ENCODE measurements at places on chromosomes 5 and 9. TPM values are rescaled to one million over a fixed set of nuclear protein-coding genes. Genes with fewer than 3 reads are reported as not detected.

The UGT3A2 gene
- total RNA-seq = not detected

The TAF11L10 gene
- not detected for total RNA-seq

The OR13C9 gene
- total RNA-seq = not detected

The SH3RF2 gene
- total RNA-seq = 58.6 TPM

The SLC34A3 gene
- 0.38 TPM for total RNA-seq

The FRRS1L gene
- 0.12 TPM for total RNA-seq

The ZNF354C gene
- 0.80 TPM for total RNA-seq

The NFIB gene
- total RNA-seq = 25.9 TPM

- H3K4me1 ChIP-seq = no peaks in the 10 kb centered on the region
- H3K36me3 ChIP-seq = no peaks in the 10 kb centered on the region
- no peaks in the 10 kb centered on the region for H3K27me3 ChIP-seq
- no peak for DNase-seq
Measured at GRCh38 chr9:83598487-83598886, 24.5 kb upstream of the IDNK start.

DNA sequence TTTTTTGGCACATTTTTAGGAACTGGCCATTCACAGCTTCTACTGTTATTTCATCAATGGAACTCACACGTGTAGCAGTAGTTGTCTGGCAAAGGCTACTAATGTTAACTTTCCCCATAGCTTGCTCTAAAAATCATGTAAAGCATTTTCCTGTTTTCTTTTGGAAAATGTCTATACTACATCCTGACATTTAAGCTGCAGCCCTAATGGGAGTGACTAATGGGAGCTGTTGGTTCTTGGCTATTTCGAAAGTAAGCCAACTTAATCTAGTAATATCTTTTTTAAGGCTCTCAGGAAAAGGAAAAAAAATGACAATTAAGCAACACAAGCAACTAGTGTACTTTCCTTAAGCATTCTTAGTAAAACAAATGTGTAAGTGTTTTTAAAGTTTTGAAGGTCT, 169.2 kb downstream of the SLC12A2 start:
- no peak for DNase-seq
- H3K4me3 ChIP-seq = no peak overlapping the region
- no peaks in the 10 kb centered on the region for H3K27me3 ChIP-seq
- H3K27ac ChIP-seq = no peak overlapping the region
- H3K36me3 ChIP-seq = no peaks in the 10 kb centered on the region
- no peaks in the 10 kb centered on the region for H3K4me1 ChIP-seq

DNA sequence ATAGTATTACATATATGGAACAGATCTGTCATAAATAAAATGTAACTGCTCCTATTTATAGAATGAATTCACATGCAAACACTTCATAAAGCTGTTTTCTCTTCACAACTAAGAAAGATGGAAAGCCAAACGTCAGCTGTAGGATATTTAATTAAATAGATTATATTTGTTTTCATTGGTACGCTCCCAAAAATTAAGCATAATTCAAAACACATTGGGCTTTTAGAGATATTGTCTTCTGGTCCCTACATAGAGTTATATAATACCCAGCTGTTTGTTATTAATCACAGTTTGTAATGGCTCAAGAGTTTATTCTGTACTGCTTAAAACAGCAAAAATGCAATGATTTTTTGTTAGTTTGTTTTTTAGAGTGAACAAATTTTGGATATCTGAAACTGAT, 61.2 kb downstream of the MRPS30 start:
- DNase-seq = no peak
- H3K4me3 ChIP-seq = no peak overlapping the region
- H3K4me1 ChIP-seq = no peaks in the 10 kb centered on the region
- no peak overlapping the region for H3K27ac ChIP-seq

DNA sequence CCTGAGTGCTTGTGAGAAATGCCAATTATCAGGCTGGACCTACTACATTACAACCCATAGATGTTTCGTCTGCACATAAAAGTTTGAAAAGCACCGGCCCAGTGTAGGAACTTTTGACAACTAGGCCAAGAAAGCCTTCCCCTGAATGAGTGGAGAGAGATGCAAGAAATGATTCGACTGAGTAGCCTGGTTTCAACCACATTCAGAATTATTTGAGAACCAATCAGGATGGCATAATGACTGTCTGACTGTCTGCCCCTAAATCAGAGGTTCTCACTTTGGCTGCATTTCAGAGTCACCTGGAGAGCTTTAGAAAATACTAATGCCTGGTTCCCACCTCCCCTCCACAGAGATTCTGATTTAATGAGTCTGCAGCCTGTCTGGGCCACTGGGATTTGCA, 61.1 kb downstream of the FRMD3 start:
- no peaks in the 10 kb centered on the region for H3K36me3 ChIP-seq
- H3K4me1 ChIP-seq = no peaks in the 10 kb centered on the region
- no peaks in the 10 kb centered on the region for H3K27me3 ChIP-seq
- no peak overlapping the region for H3K4me3 ChIP-seq
- DNase-seq = no peak

DNA sequence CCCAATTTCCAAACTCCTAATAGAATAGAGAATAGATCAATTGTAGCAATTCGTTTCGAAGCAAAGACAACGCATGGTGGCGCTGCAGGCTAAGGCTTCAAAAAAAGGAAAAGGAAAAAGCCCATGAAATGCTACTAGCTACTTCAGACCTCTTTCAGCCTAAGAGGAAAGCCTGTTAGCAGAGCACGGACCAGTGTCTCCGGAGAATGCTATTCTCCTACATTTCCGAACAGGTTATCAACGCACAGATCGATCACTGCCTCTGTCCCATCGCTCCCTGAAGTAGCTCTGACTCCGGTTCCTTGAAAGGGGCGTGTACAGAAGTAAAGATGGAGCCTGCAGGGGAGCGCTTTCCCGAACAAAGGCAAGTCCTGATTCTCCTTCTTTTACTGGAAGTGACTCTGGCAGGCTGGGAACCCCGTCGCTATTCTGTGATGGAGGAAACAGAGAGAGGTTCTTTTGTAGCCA, at the start of gene PCDHB15:
TSS of gene PCDHB15 (plus strand) at position 146 of the 468 bp plus-strand sequence. CDS start at position 330, 184 bp downstream.
- no peaks in the 10 kb centered on the region for H3K27me3 ChIP-seq
- no peaks in the 10 kb centered on the region for H3K4me1 ChIP-seq
- H3K27ac ChIP-seq = no peak within 1 kb of the TSS
- no peaks in the 10 kb centered on the region for H3K36me3 ChIP-seq
- no peak for DNase-seq
- H3K4me3 ChIP-seq = no peak within 1 kb of the TSS

- no peaks in the 10 kb centered on the region for H3K36me3 ChIP-seq
- H3K27ac ChIP-seq = no peak overlapping the region
- H3K4me1 ChIP-seq = no peaks in the 10 kb centered on the region
- no peak for DNase-seq
- no peak overlapping the region for H3K4me3 ChIP-seq
- no peaks in the 10 kb centered on the region for H3K27me3 ChIP-seq
Measured at GRCh38 chr5:40465416-40465815, 214.3 kb upstream of the PTGER4 start.

DNA sequence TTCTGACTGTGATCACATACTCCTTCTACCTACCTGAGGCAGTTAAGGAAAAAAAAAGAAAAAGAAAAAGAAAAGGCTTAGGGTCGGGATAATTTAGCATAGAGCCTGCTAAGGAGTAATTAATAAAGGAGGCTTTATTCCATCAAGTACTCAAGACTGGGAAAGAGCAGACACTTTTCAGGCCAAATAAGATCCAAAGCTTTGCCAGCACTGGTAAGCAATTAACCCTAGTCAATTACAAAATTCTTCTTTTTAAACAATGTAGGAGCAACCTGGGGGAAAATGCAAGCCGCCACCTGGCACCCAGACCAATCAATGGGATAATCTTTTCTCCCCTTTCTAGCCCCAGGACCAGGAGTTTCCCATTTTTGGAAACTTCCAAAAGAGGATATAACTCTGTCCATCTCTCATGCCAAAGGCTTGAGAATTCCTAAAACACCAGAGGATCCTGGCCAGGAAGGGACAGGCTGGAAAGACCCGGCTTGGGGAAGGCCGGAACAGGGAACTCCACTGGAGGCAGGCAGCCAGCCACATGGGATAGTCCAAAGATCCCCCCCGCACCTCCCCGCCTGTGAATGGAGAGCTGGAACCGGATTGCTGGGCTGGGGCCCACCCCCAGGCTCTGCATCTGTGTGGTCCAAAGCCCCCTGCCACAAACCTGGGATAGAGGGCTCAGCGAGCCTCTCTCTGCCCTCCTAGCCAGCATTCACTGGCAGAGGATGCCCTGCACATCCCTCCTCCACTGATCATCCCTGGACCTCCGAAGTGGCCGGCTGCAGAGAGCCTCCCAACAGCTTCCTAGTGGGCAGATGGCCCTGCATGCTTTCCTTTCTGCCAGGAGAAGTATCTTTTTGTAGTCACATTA, 117.8 kb downstream of the ZNF354C start:
- H3K27ac ChIP-seq = no peak overlapping the region
- H3K4me3 ChIP-seq = no peak overlapping the region
- H3K4me1 ChIP-seq = no peaks in the 10 kb centered on the region
- H3K27me3 ChIP-seq = no peaks in the 10 kb centered on the region

DNA sequence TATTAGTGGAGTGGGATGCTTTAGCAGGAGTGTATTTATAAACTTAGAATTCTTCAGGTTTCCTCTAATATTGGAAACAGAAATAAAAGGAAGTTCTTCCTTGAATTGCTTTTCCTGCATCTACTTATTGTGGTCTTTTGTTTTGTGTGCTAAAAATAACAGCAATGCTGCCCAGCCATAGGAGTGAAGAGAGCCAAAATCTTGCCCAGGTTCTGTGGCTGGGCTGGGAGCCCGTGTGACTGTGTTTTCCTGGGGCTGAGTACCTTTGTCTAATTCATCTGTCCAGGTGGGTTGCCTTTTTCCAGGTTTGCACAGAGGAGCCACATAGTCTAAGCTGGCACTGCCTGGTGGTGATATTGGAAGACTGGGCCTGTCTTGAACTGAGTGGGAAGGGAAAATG, 179.7 kb upstream of the ADAMTSL1 start:
- H3K4me3 ChIP-seq = no peak overlapping the region
- no peak for DNase-seq
- no peaks in the 10 kb centered on the region for H3K36me3 ChIP-seq
- H3K27ac ChIP-seq = no peak overlapping the region
- peaks cover 6% of the 10 kb centered on the region for H3K4me1 ChIP-seq
- H3K27me3 ChIP-seq = no peaks in the 10 kb centered on the region

DNA sequence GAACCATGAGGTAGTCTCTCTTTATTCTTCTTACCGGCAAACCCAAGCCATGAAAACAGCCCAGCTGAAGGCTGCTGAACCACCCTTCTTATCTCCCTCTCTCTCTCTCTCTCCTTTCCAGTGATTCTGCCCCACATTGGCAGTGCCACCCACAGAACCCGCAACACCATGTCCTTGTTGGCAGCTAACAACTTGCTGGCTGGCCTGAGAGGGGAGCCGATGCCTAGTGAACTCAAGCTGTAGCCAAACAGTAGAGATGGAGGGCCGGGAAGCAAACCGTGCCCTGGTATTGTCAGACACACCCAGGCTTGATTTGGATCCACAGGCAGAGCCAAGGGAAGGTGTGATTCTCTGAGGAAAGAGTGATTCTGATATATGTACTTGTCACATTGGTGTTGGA, 14.0 kb downstream of the GRHPR start:
- H3K4me1 ChIP-seq = peaks cover 7% of the 10 kb centered on the region
- H3K27ac ChIP-seq = no peak overlapping the region
- DNase-seq = no peak
- H3K36me3 ChIP-seq = peaks cover 90% of the 10 kb centered on the region
- no peaks in the 10 kb centered on the region for H3K27me3 ChIP-seq

GRCh38 chr5:21613971-21614488, 1239.1 kb downstream of the CDH12 start:
- H3K27me3 ChIP-seq = no peaks in the 10 kb centered on the region
- DNase-seq = no peak
- no peaks in the 10 kb centered on the region for H3K36me3 ChIP-seq
- no peaks in the 10 kb centered on the region for H3K4me1 ChIP-seq
- no peak overlapping the region for H3K27ac ChIP-seq
- H3K4me3 ChIP-seq = no peak overlapping the region

GRCh38 chr9:2145746-2146145, 130.6 kb downstream of the SMARCA2 start:
- no peak overlapping the region for H3K4me3 ChIP-seq
- H3K27ac ChIP-seq = no peak overlapping the region
- no peaks in the 10 kb centered on the region for H3K4me1 ChIP-seq

- H3K36me3 ChIP-seq = no peaks in the 10 kb centered on the region
- no peak for DNase-seq
- peaks cover 9% of the 10 kb centered on the region for H3K4me1 ChIP-seq
- no peak overlapping the region for H3K27ac ChIP-seq
Measured at GRCh38 chr9:35816708-35817107, 1.9 kb upstream of the HINT2 start.

DNA sequence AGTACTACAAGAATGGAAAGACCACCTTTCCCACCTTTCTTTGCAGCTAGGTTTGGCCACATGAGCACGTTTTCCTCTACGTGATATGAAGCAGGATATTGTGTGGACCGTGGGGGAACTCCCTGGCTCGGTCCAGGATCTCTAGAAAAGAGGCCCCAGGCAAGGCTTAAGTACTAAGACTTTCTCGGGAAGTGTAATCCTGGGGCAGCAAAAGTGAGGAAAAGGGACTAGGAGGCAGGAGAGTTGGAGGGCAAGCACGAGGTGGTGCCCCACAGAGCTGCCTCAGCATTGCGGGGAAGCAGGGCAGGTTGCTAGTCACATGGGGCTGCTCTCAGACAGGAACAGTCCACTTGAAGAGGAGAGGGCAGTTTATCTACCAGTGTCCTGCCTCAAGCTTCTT, 235.1 kb downstream of the GADD45G start:
- no peak overlapping the region for H3K27ac ChIP-seq
- H3K4me1 ChIP-seq = peaks cover 3% of the 10 kb centered on the region
- DNase-seq = no peak
- no peaks in the 10 kb centered on the region for H3K36me3 ChIP-seq
- H3K27me3 ChIP-seq = no peaks in the 10 kb centered on the region
- no peak overlapping the region for H3K4me3 ChIP-seq

DNA sequence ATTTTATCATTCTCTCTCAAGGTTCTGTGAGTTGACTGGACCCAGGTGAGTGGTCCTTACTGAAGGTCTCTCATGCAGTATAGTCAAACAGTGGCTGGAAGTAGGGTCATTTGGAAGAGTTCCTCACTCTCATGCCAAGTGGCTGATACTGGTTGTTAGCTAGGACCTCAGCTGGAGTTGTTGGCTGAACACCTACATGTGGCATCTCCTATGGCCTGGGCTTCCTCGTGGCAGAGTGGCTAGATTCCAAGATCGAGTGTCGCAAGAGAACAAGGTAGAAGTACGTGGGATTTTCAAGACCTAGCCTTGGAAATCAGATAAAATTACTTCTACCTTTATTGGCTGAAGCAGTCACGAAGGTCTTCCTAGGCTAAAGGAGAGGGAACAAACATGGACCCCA, 7.6 kb downstream of the SLC31A2 start:
- peaks cover 8% of the 10 kb centered on the region for H3K36me3 ChIP-seq
- no peaks in the 10 kb centered on the region for H3K27me3 ChIP-seq
- no peak overlapping the region for H3K4me3 ChIP-seq
- H3K4me1 ChIP-seq = no peaks in the 10 kb centered on the region
- no peak overlapping the region for H3K27ac ChIP-seq
- DNase-seq = no peak

- H3K4me3 ChIP-seq = no peak overlapping the region
- no peaks in the 10 kb centered on the region for H3K36me3 ChIP-seq
- peaks cover 4% of the 10 kb centered on the region for H3K4me1 ChIP-seq
- peak overlapping the region; percentile 14 for H3K27ac ChIP-seq
Measured at GRCh38 chr5:72167804-72168203, 60.5 kb downstream of the MAP1B start.

Data from esophagus squamous epithelium (tissue), 5 donors.